ENCODE measurements at places on chromosomes 5 and 9. TPM values are rescaled to one million over a fixed set of nuclear protein-coding genes. Genes with fewer than 3 reads are reported as not detected.

DNA sequence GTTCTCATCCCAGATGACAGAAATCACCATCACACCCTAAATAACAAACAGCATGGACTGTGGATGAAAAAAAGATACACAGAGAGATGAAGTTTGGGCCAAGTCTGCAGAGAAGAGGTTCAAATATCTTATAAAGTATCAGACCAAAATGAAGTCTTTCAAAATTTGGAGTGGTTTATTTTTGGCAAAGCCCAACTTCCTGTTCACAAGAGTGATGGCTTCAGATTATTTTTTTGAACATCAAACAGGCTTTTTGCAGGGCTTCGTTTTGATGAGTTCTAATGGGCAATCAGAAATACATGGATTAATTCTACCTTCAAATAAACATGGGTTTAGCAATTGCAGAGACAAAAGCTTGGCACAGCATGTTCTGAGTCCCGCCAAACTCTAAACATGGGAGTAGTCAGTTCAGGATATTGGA is 378.2 kb upstream of the RPS23 start:
- DNase-seq, result no peak

- DNase-seq, result no peak
Observed at GRCh38 chr5:173457482-173457881, 129.3 kb upstream of the STC2 start.

- DNase-seq, result peak; percentile 32
Observed at GRCh38 chr5:122498163-122498562, 186.1 kb downstream of the SNCAIP start.

GRCh38 chr9:96555567-96556386 is 63.9 kb downstream of the CDC14B start:
- no peak for DNase-seq

GRCh38 chr5:6785861-6786180 is 72.6 kb downstream of the TENT4A start:
- no peak for DNase-seq

DNA sequence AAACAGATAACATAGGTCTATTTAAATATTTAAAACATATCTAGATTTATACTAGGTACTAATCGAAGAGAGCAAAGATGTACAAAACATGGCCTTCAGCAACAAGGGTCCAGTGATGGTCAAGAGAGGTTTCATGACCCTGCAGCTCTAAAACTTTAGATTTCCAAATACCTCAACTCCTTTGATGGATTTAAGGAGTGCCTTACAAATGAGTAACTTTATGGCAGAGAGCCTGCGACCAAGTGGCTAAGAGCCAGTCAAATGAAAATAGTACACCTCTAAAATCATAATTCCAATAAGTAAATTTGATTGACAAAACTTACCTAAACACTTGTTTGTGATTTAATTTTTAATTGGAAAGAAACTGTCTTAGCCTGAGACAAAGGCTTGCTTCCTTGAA is 4.7 kb upstream of the SH3RF2 start:
- DNase-seq, result no peak

GRCh38 chr5:166648736-166649135 is 1642.7 kb upstream of the WWC1 start:
- no peak for DNase-seq

DNA sequence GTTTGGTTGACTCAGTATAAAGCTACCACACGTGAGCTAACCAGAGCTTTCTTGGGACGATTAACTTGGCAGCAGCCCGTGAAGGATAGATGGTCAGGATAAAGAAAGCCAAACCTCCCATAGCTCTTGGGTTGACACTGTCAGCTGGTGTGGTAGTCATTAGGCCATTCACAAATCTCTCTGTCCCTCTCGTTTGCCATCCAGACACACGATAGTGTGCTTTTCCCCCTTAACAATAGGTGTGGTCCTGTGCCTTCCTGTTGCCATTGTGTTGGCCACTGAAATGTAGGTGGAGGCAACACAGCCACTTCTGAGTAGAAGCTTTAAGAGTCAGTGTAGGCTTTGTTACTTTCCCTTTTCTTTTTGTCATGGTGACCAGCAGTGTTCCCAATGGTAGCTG is 11.7 kb downstream of the OR13J1 start:
- no peak for DNase-seq

DNA sequence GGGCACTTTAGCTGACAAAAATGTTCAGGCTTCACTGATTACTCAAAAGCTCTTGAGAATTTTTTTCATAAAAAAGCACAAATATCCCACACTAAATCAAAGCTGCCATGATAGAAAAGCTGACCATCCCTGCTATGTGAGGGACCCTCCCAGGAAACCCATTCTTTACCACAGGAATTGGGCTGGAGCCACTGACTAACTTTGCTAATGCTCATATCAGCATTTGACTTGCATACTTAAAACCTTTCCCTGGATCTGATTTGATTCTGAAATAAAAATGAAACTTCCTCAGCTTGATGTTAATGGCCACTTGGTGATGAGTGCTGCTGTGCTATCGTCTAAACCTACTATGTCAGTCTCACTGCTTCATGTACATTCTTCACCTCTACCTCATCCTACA is 243.6 kb downstream of the PRELID2 start:
- DNase-seq, result no peak

DNA sequence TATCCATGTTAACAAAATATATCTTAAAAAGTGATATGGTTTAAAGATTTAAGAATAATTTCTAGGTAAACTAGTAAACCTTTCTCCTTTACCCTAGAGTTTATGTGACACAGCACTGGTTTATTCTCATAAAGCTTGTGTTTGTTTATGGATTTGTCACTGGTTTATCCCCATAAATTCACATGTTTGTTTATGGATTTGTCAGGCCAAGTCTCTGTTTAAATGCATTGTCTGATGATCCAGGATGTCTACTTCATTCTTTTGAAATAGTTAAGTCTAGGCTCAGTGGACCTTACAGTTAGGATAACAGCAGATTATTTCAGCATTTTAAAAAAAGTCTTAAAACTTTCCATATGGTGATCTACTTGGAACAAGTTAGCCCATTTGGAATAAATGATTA is 334.0 kb downstream of the ARRDC3 start:
- no peak for DNase-seq

DNA sequence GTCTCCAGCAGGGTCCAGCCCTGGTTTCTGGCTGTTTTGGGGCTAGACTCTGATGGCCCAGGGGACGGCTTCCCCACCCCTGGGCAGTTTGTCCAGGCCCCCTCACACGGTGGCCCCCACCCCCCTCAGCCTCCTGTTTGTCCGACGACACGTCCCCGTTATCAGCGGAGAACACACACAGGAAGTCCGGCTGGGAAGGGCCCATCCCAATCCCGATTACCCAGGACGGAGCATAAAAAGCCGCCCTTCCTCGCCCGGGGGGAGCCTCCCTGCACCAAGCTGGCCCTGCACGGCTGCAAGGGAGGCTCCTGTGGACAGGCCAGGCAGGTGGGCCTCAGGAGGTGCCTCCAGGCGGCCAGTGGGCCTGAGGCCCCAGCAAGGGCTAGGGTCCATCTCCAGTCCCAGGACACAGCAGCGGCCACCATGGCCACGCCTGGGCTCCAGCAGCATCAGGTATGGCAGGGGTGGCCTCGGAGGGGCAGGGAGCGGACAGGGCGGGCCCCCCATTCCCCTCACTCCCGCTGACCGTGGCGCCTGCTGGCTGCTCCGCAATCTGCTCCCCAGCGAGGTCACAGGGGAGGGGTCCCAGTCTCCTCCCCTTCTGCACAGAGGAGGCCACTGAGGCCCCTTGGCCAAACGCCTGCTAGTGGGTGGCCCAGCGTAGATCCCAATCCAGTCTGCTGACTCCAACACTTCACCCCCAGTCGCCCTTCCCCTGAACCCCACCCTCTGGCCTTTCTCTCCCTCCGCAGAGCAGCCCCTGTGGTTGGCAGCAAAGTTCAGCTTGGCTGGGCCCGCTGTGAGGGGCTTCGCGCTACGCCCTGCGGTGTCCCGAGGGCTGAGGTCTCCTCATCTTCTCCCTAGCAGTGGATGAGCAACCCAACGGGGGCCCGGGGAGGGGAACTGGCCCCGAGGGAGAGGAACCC is at the start of gene EGFL7:
TSS of gene EGFL7 (plus strand) at position 261 of the 926 bp plus-strand sequence. CDS start 5,367 bp downstream, outside the sequence.
- DNase-seq, result no peak

DNA sequence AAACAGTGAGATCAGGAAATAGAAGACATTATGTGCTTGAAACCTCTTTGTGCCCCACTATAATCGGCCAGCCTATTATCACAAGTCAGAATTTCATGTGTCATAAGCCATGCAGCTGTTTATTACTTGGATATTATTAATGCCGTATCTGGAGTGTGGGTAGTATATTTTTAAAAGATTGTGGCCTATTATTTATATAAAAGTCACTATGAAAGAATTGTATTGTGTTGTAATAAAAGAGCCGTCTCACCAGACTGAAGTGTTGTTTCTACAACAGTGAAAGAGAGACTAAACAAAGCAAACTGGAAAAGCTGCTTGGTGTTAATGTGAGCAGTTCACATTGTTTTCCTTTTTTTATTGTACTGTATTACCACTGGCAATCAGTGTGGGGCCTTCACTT is 449.1 kb downstream of the PSAT1 start:
- DNase-seq, result no peak

GRCh38 chr5:119840175-119840574 is 210.8 kb downstream of the FAM170A start:
- no peak for DNase-seq

DNA sequence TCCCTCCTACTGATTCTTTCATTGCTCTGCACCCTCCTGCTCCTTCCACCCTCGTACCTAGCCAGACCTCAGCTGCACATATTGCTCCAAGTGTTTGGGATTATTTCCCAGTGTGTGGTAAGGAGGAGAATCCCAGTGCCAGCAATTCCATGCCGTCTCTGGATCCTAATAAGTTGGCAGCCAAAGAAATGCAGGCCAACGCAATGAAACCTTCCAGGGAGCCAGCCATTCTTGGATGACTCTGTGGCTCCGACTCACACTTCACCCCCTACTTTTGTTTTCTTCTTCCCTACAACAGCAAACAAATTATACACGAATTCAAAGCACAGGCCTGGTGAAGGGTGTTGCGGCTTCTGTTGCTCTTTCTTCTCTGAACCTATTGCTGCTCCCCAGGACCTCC is 82.5 kb upstream of the SLC1A3 start:
- DNase-seq, result no peak

DNA sequence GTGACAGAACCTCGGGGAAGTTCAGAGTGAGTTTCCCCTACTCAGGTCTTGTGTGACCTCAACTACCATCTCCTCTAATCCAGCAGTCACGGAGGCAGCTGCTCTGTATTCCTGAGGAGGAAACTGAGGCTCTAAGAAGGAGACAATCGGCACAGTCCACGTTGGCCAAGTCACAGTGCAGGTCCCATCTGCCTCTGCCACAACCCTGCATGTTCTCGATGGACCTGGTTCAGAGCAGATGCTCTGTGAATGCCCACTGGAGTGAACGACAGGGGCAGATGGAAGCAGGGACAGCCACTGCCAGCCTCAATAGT is 722 bp upstream of the ERGIC1 start:
- no peak for DNase-seq

GRCh38 chr5:89397096-89397495 is 514.1 kb upstream of the MEF2C start:
- DNase-seq, result no peak

GRCh38 chr5:154811653-154812465 is 38.5 kb downstream of the FAXDC2 start:
- peak; percentile 81 for DNase-seq

- DNase-seq, result peak; percentile 29
Observed at GRCh38 chr5:77867194-77867691, 91.1 kb upstream of the TBCA start.

The AP3B1 gene
- 27.3 TPM for polyA plus RNA-seq

The TYRP1 gene
- polyA plus RNA-seq, result not detected

The TRPM3 gene
- not detected for polyA plus RNA-seq

The MAST4 gene
- polyA plus RNA-seq, result 2.2 TPM

The NKD2 gene
- polyA plus RNA-seq, result not detected

The TEX10 gene
- 16.7 TPM for polyA plus RNA-seq

The SH3TC2 gene
- 1.1 TPM for polyA plus RNA-seq

The PCDHB7 gene
- 1.7 TPM for polyA plus RNA-seq

The FOXI1 gene
- not detected for polyA plus RNA-seq

The ZFYVE16 gene
- 3.3 TPM for polyA plus RNA-seq

The OR1L4 gene
- polyA plus RNA-seq, result not detected

The AIF1L gene
- 0.26 TPM for polyA plus RNA-seq

Measured in SK-N-SH (cell line).